RCC 7860 (cell line): ENCODE measurements at places on chromosomes 1 and 21.

DNA sequence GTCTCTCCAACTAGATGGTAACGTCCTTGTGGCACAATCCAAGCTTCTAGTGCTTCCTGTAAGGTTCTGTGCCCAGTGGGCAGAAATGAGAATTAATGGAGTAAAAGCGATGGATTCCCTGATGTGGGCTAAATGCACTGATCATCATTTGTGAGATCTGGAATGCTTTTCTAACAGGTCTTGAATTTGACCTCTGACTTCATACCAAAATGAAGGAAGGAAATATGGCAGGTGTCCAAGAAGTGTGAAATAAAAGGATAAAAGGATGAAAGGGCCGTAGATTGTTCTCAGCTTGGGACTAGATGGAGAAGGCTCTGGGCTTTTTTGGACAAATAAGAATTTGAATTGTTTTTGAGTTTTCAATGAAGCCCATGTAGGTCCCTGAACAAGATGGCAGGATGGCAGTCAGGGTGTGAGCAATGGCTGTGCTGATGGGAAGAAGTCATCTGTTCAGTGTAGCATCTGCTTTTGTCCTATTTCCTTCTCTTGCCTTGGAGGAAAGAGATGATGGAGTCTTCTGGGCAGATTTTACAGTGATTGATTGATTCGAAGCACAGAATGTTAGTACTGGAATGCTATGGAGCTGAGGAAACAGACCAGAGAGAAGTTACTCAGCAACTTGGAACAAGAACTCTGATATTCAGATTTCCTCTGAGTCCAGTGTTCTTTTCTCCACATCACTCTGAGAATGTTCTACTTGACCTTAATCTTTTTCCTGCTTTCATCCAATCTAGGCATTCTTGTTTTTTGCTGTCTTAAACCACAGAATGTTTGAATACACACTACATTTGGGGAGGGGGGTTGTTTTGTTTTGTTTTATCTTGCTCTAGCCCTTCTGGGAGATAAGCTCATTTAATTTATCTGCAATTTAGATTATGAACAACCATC is 286.0 kb downstream of the HLX start:
- peak; percentile 25 for DNase-seq

GRCh38 chr1:25610822-25611630 is 5.6 kb upstream of the MAN1C1 start:
- DNase-seq: no peak

DNA sequence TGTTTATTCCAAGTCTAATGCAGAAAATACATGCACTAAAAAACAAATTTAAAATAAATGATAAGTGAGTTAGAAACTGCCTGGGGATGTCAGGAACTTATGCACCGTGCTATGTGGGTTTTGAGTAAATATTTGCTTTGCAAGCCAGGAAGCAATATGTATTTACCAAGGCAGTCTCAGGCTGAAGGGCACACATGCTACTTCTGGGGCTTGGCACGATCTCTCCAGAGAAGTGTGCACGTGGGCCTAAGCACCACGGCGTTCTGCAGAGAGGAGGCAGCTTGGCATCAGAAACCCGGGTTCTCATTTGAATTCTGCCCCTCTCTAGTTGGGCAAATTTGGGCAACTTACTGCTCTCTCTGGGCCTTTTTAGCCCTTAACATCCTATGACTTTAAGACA is 72.6 kb upstream of the ROR1 start:
- no peak for DNase-seq

GRCh38 chr1:54354899-54355298 is 51.3 kb downstream of the SSBP3 start:
- DNase-seq: no peak

- DNase-seq: no peak
Measured at GRCh38 chr1:3501856-3502640, 47.6 kb downstream of the ARHGEF16 start.

DNA sequence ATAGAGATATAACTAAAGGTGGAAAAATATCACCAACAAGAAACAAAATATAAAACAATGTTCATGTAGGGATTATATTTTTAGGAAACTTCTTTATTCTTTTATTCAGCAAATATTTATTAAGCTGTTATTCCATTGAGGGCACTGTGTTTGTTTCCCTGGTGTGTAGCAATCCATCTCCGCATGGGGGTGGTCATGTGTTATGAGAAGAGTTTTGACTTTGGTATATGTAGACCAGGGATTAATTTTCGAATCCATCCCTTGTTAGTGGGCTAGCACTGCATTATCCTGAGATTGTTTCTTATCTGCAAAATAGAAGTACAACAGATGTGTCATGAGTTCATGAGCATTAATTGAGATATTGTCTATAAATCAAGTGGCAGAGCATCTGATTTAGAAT is 190.2 kb upstream of the LRRC7 start:
- no peak for DNase-seq

DNA sequence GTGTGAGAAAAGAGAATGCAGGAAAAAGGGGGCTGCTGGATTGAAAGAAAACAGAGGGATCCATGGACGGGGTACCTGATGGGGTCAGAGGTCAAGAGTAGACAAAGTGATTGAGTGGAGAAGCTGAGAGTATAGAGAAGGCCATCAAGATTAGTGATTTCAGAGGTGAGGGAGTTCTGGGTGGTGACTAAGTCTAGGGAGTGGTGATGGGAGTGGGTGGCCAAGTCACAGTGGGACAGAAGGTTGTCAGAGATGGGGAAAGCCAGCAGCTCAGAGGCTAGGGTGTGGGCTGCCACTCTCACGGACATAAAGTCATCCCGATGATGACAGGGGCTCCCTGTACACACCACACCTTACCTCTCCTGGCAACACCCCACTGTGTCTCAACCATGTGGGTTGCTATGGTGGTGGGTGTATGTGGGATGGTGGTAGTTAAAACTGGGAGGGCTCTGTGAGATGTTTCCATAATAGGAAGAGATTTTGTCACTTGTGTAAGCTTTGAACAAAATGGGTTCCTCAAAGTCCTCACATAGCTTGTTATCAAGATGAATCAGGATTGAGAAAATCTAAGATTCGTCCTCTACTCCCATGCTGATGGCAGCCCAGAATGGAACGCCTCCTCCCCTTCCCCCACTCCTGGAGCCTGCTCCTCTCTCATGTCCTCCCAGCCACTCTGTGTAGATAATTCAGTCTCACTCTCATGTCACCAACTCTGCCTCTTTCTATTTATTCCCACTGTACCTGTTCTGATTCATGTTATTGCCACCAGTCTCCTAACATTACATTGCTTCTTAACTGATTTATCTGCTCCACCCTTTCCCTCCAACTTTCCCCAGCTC is 20.3 kb upstream of the CSF1 start:
- no peak for DNase-seq

DNA sequence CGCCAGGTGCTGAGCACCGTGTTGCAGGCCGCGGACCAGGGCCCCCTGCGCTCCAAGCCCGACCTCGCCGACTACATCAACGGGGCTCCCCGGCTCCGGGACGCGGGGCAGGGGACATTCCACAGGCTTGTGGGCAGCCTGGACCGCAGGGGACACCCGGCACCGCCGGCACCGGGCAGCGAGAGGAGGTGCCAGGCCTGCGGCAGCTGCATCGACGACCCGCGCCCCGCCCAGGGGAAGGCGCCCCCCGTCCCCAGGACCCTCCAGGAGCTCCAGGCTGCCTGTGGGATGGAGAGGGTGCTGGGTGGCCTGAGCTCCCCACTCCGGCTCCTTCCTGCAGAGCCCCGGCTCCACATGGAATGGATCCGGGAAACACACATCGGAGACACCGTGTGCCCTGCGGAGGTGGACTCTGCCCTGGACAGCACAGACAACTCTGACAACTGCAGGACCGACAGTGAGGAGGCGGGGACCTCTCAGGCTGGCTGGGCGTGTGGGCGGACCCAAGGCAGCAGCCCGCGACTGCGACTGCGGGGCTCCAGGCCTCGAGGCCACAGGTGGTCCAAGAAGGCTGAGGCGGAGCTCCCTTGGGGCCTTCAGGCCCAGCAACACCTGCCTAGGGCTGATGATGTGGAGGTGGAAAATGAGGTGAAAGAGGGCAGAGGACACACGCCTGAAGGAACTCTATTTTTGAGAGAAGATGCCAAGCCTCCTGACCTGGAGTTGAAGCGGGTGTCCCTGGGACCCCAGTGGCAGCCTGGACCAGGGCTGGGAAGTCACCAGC is 22.8 kb downstream of the KIAA1614 start:
- no peak for DNase-seq

DNA sequence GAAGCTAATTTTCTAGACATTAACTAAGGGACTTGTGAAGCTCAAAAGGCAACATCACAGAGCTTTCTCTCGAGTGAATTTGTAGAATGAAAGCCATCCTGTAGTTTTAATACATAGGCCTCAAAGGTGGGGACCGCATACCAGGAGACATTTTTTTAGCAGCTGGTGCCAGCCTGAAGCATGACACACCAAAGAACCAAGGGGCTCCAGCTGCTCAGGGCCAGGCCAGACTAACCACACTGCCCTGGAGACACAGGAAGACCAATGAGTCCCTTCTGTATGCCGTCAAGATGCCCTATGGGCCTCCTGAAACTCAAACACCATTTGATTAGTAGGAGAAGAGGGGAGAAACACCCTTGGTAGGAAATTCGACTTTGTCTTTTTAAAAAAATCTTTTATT is 113.9 kb upstream of the CACNA1E start:
- DNase-seq: no peak

DNA sequence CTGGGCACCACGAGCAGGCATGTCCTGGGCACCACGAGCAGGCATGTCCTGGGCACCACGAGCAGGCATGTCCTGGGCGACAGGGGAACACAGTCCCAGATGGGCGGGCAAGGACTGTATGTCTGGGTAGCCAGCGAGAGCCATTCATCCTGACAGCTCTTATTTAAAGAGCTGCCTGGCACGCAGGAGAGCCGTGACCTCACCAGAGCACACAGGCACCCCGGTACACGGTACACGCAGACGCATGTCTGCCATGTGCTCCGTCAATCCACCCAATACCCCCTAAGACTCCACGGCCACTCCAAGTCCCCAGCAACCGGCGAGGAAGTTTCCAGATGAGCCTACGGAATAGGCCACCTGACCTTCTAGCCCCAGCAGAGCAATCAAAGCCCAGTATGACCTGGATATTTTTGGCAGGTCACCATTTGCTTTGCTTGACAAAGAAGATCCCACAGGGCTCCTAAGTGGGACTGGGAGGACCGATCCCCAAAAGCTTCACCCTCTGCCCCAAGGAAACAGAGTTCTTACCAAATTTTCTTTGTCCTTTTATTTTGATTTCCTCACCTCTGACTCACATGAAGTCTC is 51.7 kb downstream of the CASZ1 start:
- no peak for DNase-seq

DNA sequence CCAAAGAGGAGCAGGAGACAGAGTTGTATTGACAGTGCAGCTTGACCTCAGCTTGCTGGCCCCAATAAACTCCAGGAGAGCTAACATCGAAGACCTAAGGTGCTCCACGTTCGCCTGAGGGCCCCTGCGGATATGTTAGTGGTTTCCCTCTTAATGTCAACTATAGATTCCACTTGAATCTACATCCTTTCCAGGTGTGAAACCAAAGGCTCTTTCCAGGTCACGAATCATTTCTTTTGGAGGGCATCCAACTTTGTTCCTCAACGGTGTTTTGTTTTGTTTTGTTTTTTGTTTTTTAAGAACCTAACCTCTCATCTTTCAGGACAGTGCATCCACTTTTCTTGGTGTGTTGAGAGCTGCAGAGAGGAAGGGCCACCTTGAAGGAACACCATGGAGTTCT is 267.6 kb upstream of the SGIP1 start:
- no peak for DNase-seq

DNA sequence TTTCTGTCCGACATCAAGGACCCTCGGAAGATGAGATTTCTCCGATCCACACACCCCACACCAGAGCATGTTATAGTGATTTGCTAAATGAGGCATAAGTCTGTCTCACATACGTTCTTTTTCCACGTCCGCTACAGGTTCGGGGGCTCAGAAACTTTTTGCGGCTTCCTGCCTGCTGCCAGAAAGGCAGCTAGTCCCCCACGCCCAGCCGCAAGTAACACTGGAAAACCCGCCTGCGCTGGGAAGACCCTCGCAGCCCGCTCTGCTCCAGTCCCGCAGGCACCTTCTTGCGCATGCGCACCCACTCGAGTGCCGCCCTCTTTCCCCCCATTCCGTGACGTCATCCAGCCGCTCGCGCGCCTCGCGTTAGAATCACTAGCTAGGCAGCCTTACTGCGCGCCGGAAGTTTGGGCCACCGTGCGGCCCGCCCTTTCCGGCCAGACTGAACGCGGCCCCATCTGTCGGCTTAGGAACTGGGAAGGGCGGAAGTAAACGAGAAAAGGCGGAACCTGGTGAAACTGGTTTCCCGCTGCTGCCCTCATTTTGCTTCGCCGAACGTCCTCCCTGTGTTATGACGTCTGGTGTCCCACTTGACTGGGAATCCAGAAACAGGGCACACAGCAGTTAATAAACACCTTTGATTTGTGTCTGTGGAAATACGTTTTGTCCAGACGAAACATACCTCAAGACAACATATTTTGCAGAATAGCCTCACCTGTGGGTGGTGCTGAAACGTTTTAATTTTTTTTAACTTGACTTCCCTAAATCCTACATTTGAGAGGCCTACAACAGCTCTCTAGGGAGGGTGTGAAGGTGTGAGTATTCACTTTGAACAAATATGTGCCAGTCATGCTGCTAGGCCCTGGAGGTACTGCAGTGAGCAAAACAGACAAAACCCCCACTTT is at the start of gene C1orf74:
Gene C1orf74 (minus strand): TSS at position 295 of the 905 bp plus-strand sequence. CDS start 925 bp downstream, outside the sequence.
- DNase-seq: peak; percentile 94

GRCh38 chr1:54372978-54373377 is 33.2 kb downstream of the SSBP3 start:
- DNase-seq: no peak

DNA sequence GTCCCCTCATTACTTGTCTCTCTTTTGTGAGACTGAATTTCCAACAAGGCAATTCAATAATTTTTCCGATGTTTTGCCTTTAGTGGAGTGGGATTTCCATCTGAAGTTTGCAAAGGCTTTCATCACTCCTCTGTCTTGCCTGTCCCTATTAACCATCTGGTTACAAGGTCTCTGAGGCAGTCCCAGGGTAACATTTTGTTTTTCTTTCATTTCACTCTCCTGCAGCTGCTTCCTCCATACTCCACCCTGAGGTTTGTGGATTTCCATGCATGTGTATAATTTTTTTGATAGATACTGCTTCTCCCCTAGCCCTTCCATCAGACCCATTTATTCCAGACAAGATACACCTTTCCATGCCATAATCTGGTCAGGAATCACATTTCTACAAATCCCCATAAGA is 366.8 kb downstream of the PTBP2 start:
- no peak for DNase-seq

GRCh38 chr21:35138665-35139381 is 89.7 kb upstream of the RUNX1 start:
- DNase-seq: peak; percentile 74

DNA sequence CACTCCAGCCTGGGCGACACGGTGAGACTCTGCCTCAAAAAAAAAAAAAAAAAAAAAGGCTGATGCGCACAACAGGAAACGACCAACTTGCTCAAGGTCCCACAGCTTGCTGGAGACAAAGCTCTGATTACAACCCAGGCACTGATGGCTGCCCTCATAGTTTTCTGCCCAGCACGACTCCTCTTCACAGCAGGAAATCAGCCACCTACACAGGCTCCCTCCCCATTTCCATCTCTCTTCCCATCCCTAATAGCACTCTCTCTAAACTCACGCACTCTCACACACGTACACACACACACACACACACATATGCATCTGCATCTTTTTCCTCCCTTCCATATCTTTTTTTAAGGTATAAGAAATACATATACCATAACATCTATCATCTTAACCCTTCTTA is 153.5 kb upstream of the SOD1 start:
- no peak for DNase-seq

GRCh38 chr1:109649491-109649914 is 6.4 kb upstream of the GSTM4 start:
- DNase-seq: no peak
